ENCODE measurements at places on chromosomes 13 and 19. TPM values are rescaled to one million over a fixed set of nuclear protein-coding genes. Genes with fewer than 3 reads are reported as not detected.

EXOC3L2 gene
- total RNA-seq: not detected

FFAR2 gene
- total RNA-seq: not detected

ADGRE3 gene
- not detected for total RNA-seq

KXD1 gene
- total RNA-seq: 126 TPM

MYO16 gene
- not detected for total RNA-seq

VAV1 gene
- not detected for total RNA-seq

- no peak for DNase-seq
Observed at GRCh38 chr19:14979476-14980255, at the start of gene SLC1A6. TSS of gene SLC1A6 (minus strand) at chr19:14979864. CDS start at chr19:14972910, 6,954 bp downstream.

- DNase-seq: peak; percentile 34
Observed at GRCh38 chr13:43865892-43866291, 13.6 kb downstream of the CCDC122 start.

GRCh38 chr13:74883834-74884233, 598.1 kb downstream of the TBC1D4 start:
- no peak for DNase-seq

DNA sequence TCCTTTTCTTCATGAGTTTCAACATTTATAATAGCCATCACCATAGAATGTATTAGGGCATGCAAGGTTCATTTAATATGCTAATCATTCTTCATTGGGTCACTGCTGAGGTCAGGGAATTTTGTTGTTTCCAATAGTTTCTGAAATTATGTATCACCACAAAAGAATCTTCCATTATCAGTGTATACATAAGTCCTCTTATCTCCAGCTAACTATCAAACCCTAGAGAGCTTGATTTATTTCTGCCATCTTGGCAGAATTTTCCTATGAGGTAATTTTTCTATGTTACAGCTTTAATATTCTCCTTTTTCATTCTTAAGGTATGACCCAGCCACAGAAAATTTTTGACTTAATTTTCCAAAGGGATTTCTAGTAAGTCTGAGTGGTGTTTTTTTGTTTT, 415.0 kb upstream of the SLITRK1 start:
- DNase-seq: no peak

DNA sequence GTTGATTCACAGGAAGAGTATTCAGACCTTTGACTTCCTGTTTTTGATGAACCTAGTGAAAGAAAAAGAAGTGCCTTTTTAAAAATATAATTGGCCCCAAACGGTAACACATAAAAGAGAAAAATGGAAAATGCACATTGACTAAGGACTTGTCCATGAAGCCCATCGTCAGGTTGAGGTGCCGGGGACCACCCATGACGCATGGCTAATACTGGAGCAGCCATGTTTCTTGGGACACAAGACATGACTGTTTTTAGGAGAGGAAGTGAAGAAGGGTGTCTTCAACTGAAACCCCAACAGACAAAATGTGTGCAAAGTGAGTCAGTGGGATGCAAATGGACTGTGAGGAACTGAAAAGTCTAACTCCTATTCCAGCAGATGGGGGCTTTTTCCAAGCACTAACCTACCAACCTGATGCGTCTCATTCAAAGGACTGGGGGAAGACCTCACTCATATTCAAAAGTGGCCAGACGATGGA, 459.4 kb downstream of the FOXO1 start:
- DNase-seq: no peak

- no peak for DNase-seq
Observed at GRCh38 chr19:10230173-10230860, 814 bp downstream of the S1PR2 start.

DNA sequence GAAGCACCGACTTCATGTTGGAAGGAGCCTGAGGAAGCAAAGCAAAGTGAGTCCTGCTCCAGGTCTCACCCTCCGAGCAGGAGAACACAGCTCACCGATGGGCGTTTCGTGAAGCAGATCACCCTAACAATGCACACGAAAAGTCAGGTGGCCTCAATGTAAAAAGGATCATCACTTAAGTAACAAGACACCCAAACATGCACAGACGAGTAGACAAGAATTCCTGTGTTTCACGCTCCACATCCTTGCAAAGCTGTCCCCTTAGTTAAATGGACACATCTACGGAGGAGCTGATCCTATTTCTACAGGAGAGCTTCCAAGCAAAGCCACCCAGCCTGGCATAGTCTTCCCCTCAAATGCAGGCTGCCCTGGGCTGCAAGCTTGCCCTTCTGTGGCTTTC, 66.2 kb downstream of the SLC15A1 start:
- DNase-seq: no peak

- DNase-seq: no peak
Observed at GRCh38 chr19:5026706-5027273, 57.9 kb downstream of the KDM4B start.

DNA sequence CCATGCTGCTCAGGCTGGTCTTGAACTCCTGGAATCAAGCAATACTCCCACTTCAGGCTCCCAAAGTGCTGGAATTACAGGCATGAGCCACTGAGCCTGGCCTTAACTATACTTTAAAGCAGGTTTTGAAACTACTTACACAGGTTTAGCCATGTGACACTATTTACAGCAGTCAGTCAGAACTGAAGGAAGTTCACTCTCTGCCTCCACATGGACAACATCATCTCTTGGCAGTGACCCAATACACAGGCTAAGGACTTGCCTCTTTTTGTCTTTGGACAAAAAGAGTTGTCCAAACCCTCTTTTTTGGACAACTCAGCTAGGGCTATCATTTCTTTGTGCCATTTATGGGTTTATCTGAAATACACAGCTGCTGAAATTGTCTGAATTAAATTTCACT, 89.0 kb upstream of the CLDN10 start:
- peak; percentile 26 for DNase-seq

GRCh38 chr13:102273111-102273510, 128.7 kb downstream of the FGF14 start:
- DNase-seq: no peak

DNA sequence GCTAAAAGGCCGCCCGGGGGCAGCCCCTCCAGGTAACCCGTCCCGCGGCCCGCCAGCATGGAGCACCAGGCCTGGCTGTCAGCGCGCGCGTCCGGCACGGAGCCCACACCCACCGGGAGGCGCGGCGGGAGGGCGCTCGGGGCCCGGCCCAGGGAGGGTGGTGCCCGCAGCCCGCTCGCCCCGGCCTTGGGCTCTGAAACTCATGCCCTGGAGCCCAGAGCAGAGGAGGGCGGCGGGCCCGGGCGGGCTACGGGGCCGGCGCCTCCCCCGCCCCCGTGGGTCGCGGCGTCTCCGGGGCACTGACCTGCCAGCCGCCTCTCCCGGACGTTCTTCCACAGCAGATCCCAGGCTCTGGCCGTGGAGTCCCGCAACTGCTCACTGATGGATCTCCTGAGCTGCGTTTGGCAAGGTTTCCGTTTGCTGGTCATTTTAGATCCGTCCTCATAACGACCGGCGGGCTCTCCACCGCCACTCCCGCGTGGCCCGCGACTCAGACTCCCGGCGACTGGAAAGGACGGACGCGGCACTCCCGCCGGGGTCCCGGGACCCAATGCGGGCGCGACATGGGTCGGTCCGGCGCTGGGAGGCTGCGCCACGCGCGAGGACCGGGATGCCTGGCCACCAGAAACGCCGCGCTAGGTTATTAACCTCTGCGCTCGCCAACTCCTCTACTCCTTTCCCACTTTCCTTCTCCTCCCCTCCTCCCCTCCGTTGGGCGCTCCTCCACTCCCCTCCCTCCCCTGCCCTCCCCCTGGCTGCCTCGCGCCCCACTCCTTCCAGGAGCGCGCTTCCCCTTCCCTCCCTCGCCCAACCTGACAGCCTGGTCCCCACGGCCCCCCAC, 64.7 kb upstream of the STARD13 start:
- no peak for DNase-seq

DNA sequence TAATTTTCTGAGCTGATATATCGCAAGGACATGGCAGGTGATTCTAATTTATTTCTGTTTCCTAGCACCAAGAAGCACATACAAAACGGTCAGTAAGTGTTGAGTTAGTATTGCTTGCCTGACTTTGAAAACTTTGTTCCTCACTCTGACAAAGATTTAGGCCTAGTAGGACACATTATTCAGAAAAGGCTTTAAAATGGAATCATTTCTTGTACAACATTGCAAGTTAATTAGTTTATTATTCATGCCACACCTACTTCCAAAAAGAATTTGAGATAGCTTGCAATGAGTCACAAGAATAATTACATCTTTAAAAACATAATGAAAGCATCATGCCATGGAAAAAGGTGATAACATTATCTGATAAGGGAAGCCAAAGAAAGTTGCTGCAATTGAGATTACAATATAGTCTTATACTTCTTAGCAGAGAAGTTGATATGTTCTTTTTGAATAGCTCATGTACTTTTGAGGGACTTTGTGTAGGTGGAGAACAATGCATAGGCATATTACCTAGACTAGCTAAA, 474.2 kb downstream of the KLF5 start:
- DNase-seq: no peak

DNA sequence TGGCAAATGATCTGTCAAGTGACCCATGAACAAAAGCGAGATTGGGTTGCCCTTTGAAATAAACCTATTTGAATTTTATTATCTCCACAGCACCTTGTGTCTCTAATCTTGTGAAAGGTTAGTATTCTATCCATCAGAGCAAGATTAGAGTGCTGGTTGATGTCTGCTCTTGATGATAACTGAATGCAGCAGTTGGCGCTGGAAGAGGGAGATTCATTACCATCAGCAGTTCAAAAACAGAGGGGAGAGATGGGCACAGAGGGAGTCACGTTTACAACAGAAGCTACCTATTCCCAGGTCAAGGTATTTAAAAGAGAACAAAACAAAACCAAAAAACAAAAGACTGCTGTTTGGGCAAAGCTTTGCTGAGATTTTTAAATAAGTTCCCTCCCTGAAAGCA, 588.1 kb downstream of the GPC6 start:
- no peak for DNase-seq

DNA sequence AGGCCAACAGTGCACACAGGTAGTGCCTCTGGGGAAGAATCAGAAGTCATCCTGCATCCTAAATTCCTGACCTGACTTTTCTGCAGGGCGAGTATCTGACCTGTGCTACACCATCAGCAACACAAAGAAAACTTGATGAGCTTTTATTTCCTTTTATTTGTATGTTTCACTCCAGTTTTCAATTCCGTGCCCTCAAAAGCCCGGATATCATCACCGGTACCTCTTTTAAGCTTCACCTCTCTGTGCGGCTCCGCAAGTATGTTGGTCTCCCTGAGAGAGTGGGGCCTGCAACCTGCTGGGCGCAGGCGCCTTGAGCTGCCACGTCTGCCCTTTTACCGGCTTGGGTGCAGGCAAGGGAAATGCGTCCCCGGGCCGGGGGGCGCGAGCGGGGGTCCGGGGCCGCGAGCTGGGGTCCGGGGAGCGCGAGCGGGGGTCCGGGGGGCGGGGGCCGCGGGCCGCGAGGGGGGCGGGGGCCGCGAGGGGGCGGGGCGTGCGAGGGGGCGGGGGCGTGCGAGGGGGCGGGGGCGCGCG, 4.3 kb upstream of the DUXA start:
- peak; percentile 4 for DNase-seq

DNA sequence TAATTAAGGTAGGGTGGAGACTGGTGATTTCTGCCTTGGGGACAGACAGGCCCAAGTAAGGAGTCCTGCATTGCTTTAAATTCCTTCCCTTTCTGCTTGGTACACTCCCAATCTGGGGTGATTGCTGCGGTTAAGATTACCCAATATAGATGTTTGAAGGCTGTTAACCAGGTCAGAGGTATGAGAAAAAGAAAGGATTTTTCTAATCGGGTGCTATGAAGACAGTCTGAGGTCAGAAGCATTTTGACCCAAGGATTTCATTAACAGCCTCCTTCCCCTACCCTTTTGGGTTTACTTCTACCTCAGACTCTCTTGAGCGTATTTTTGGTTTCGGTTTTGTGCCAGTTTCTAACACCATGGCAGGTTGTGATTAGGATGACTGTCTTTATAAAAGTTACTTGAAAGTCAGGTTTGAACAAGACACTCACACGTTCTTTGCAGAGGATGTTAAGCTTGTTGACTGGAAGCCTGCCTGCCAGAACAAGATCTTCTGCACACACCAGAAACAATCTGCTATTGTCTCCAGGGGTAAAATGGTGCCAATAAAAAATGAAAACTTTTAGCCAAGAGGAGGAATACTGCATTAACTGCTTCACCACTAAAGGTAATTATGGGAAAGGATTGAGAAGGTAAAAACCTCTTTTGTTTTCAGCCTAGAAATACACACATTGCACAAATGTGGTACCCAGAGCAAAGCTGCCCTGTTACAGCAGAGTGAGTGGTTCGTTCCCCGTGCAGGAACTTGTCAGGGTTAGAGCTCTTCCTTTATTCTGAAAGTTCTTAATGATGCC, 108.8 kb downstream of the NDFIP2 start:
- peak; percentile 74 for DNase-seq

DNA sequence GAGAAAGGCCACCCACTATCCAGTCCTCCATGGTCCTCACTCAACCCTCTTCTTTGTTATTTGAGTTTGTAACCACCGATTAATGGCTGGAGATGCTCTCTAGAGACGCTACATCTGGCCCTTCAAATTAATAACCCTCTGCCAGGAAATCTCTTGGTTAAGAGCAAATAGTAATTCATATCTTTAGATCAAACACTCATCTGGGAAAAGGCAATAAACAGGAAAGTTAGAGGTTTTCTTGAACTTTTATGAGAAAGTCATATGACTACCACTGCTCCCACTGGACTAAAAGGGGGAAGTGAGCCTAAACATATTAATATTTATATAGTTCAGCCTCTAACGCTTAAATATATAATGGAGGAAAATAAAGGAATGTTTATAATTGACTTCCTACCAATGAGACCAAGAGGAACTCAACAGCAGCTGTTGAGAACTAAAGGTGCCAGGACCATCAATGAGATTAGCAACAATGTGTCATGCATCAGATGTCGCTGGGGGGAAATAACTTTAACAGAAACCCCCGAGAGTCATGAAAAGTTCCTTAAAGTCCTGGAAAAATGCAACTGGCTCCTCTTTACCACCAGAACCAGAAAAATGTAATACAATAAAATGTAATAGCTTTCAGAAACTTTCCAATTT, 2.7 kb downstream of the TBC1D4 start:
- DNase-seq: no peak

DNA sequence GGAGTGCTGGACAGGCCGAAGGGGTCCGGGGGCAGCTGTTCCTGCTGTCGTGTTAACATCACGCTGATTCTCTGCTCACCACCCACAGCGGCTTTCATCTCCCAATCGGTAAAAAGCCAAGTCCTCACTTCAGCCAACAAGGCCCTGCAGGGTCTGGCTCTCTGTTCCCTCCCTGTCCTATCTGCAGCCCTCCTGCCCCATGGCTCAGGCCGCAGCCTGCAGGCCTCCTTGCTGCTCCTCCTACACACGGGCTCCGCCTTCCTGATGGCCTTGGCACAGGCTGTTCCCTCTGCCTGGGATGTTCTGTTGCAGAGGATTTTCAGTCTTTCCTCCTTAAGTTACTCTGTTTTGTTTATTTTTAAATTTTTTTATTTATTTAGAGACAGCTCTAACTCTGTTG, 22.2 kb downstream of the FUZ start:
- DNase-seq: no peak

All from MCF 10A (cell line).